ENCODE measurements at places on chromosomes 1 and 21.

DNA sequence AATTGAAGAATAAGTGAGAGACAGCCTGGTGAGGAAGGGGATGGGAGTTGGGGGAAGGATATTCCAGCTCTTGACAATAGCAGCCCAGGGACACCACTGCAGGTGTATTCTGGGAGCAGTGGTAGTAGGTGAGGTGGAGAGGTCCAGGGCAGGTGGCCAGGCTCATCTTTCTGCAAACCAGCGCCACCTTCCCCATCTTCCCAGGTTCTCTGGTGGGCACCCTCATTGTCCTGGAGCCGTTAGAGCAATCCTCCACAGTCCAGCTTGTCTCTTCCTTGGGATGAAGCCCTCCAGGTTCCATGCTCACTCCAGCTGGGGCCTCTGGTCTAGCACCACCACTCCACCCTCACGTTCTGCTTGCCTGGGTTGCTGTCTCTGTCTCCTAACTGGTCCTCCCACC is 97.0 kb downstream of the IER5 start:
- DNase-seq = no peak

DNA sequence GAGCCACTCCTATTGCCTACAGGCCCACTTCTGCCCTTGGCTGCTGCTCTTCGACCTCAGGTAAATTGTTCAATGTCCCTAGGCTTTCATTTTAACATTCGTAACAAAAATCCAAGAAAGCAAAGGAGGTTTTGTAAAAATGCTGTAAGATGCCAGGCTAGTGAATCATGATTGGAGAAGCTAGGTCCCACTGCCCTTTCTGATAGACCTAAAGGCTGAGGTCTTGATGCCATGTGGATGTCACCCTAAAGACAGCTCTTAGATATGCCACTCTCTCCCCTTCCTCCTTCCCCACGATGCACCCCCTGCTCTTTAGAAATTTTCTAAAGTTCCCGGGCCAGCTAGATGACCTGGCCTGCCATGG is 9.9 kb upstream of the TMEM39B start:
- DNase-seq = no peak

DNA sequence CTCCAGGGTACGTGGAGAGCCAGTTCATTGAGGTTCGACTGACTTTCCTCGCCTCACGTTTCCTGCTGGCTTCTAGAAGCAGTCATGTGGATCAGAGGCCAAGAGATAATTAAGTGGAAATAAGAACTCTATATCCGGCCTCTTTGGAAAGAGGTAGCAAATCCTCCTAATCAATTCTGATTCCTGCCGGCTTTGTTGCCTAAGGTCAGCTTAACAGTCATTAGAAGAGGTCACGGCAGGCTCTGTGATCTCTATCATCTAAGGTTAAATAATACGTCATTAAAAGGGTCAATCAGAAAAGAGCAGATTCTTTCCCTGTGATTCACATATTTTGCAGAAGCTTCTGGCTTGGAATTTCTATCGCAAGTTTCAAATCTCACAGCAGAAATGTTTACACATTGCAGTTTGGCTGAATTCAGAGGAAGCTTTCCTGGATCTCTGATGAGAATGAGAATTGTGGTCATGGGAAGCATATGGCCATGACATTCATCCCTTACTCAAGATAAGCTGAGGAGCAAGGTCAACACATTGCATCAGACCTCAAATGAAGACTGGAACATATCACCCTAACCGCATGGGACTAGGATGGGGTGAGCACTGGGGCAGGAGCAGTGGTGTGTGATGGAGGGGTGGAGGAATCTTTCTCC is 189.4 kb downstream of the PBX1 start:
- DNase-seq = no peak

DNA sequence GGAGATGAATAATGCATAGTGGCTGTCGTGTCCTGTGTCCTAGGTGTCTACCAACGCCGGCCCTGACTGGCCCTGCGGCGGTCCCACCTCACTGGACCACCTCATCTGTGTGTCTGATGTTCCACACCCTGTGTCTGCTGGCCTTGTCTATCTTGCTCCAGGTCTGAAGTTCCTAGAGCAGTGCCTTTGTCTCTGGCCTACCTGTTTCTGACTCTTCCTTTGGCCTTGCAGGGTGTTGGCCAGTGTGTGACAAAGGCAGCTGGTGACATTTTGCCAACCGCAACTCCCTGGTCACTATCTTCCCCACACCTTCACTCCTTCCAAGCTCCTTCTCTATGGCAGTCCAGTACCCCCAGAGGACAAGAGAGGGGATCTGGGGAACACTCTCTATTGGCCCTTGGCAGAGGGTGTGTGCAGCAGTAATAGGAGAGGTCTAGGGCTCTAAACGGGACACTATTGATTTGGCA is 1.4 kb upstream of the AHDC1 start:
- DNase-seq = no peak

DNA sequence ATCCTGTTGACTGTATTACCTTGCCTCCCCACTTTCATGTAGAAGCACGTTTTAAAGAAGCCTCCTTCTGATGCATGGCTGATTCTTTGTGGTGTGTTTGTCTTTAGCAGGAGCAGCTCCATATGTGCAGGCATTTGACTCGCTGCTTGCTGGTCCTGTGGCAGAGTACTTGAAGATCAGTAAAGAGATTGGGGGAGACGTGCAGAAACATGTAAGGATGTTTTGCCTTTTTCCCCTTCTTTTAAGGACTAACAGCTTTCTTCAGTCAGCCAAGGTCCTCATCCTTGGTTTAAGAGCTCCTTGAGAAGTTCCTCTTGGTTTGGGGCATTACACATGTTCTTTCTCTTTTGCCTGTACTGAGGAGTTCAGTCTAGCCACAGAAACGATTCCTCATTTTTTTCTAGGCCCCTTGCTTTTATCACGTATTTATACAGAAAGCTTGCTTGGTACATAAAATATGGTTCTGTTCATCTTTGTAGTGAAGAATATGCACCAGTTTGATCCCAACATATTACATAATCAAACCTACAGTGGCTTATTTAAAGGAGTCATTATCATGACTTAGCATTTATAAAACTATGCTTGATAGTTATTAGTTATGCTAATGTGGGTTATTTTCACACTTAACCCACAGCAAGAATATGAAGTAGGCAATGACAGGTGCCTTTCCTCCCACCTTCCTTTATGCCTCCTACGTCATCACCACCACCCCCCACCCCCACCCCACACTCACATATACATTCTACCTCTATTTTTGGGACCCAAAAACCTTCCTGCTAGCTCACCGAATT is 19.6 kb downstream of the CAP1 start:
- no peak for DNase-seq

GRCh38 chr1:209937996-209938959 is at the start of gene SYT14:
TSS of gene SYT14 (plus strand) at chr1:209938217. CDS start at chr1:209938265, 48 bp downstream.
- no peak for DNase-seq

GRCh38 chr1:206578978-206579374 is 33.3 kb downstream of the EIF2D start:
- no peak for DNase-seq

GRCh38 chr1:15678578-15678977 is 5.5 kb upstream of the PLEKHM2 start:
- no peak for DNase-seq

DNA sequence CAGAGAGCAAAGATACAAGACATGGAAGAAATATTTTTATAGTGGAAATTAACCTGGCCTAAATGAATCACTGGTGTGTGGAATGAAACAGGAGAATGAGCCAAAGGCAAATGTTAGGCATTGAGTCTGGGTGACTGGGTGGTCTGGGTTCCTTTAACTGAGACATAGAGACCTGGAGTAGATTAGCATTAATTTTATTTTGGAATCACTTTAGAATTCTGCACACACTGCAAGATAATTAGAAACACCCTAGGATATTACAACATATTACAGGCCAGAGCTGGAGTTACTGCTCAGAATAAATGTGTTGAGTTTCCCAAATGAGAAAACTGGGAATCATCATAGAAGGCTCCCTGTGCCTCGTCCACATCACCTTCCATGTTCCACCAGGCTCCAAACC is 85.5 kb downstream of the PLPPR5 start:
- DNase-seq = no peak

DNA sequence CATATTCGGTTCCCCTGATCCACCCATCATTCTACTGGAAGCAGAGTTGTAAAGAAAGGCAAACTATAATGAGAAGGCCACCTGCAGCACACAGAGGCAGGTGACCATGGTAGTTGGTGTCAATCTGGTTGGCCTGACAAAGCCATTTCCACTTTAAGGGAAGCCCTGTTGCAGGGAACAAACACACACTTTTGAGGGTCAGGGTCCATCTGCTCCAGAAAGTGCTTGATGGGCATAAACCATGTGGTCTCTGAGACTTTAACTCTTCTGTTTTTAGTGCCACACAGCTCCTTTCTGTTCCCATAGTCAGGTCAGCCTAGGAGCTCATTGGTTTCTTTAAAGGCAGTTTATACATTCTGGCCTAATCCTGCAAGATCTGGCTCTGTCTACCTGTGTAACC is 17.5 kb upstream of the BOLA1 start:
- DNase-seq = no peak

GRCh38 chr1:72184099-72184701 is 98.1 kb downstream of the NEGR1 start:
- no peak for DNase-seq

DNA sequence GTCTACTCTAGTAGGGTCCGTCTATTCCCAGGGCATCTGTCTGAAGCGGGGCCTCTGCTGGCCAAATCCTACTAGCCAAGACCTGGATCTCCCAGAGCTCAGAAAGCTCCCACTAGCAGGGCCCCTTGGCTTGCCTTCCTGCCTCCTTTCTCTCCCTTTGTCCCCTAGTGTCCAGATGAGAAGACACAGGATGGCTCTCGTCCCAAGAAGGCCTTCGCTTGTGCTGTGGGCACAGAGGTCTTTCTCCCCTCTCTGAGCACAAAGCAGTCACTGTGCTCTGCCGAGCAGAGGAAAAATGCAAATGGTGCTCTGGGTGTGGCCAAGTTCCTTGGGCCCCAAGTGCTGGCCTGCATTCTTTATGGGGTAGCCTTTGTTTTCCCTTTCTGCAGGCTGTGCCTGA is 13.0 kb upstream of the GPR137B start:
- no peak for DNase-seq

DNA sequence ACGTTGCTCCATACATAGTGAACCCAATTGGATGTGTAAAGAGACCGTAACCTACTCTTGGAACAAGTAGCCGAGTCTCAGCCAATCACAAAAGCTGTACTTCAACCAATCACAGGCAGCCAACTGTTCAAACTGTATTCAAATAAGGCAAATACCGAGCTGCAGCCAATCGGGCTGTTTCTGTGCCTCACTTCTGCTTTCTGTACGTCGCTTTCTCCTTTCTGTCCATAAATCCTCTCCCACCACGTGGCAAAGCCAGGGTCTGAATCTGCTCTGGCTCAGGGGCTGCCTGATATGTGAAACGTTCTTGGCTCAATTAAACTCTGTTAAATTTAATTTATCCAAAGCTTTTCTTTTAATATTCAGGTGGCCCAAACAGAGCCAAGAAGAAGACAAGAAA is 210.3 kb downstream of the URB2 start:
- DNase-seq = no peak

DNA sequence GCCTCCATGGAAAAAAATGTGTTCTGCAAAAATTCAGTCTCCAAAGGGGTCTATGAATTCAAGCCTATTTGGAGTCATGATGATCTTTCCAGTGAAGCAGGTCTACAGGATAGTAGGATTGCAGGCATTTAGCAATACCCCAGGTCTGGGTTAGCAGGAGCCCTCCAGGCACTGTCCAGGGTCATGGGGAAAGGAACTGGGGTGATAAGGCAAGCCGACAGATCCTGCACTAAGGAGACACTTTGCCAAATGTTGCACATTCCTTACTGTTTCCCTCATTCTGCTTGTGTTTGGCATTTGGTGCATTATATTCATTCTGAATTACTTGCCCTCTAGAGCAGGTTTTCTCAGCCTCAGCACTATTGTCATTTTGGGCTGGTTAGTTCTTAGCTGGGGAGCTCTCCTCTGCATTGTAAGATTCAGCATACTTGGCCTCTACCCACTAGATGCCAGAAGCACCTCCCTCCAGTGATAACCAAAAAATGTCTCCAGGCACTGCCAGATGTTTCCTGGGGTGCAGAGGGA is 333.3 kb upstream of the PLXNA2 start:
- DNase-seq = no peak

- DNase-seq = no peak
Measured at GRCh38 chr1:169486281-169487051, 722 bp upstream of the SLC19A2 start.

DNA sequence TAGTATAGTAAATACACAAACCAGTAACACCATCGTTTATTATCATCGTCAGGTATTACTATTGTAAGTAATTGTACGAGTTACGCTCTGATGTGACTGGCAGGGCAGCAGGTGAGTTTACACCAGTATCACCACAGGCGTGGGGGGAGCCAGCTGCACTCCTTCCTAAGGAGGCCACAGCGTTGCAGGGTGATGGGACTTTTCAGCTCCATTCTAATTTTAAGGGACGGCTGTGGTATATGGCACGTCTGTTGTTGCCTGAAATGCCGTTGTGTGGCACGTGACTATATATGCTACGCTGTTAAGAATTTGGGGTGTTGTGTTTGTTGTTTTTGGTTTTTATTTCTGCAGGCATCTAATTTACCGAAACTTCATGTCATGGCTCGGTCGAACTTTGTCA is 164.8 kb upstream of the COL6A1 start:
- no peak for DNase-seq

- DNase-seq = no peak
Measured at GRCh38 chr1:190183588-190183987, 294.1 kb downstream of the BRINP3 start.

GRCh38 chr1:175599212-175599705 is 144.1 kb downstream of the TNR start:
- no peak for DNase-seq

DNA sequence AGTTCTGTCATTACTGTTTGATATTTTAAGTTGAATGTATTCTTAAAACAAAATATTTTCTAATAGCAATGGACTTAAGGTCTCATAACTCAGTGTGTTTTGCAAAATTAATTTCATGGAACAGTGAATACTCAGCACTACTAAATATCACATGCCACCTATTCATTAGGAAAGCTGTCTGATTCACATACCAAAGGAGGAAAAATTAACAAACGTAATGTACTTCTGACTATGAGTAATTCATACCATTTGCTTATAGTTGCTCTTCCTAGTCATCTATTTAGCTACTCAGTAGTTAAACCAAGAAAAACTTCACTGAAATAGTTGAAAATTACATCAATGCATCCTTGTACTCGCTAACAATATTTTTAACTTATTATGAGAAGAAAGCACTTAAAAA is 35.2 kb downstream of the TP53BP2 start:
- DNase-seq = no peak

GRCh38 chr1:71809085-71809484 is 473.3 kb downstream of the NEGR1 start:
- DNase-seq = no peak

GRCh38 chr1:155514582-155515187 is 47.9 kb downstream of the ASH1L start:
- DNase-seq = no peak
